ENCODE measurements at places on chromosomes 4 and X.

DNA sequence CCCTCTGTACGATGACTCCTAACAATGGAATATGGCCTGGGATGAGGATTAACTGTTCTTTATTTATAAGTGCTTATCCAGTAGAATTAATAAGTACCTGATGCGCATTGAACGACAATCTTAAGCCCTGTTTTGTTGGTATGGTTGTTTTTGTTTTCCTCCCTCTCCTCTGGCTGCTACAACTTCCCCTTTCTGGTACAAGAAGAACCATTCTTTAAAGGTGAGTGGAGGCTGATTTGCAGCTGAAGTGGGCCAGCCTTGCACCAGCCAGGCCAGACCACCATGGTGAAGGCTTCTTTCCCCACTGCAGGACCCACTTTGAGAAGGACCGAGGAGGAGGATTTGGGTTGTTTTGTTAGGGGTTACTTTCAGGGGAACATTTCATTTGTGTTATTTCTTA is 113.3 kb downstream of the PARM1 start:
- no peak for DNase-seq

DNA sequence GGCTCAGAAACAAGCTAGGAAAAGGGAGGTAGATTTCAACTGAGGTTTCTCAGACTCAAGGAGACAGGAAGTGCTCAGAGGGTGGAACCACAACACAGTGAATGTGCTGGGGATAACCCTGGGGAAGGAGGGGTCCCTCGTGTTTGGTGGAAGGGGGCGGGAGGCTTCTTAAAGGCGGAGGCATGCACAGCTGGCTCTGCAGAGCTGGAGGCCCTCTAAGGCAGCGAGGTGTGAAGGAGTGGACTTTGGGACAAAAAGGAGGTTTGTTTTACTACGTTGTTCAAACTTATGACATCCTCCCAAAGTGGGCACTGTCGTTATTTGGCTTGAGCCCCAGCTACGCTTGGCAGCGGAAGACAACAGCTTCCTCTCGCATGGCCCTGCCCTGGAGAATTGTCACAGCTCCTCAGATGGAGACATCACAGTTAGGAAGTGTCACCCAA is 21.7 kb upstream of the MTM1 start:
- DNase-seq, result no peak

DNA sequence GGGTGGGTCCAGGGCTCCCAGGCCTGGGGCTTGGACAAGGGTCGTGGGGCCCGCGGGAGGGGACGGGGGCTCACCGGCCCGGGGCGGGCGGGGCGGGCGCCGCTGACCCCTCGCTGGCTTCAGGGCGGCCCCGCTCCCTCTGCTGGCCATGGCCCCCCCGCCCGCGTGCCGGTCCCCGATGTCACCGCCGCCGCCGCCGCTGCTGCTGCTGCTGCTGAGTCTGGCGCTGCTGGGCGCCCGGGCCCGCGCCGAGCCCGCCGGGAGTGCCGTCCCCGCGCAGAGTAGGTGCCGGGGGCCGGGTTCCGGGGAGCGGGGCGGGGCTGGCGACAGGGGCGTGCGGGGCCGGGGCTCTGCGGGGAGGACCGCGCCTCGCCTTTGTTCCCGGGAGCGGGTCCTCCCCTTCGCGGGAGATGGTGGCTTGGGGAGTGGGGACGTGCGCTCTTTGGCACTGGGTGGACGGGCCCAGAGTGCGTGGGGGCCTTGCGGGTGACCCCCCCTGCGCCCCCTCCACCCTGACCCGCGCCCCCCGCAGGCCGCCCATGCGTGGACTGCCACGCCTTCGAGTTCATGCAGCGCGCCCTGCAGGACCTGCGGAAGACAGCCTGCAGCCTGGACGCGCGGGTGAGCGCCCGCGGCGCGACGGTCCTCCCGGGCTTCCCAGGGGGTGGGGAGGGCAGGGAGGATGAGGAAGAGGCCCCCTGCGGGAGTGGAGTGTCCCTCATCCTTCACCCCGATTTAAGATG is 16.8 kb upstream of the NAT8L start:
- DNase-seq, result no peak

DNA sequence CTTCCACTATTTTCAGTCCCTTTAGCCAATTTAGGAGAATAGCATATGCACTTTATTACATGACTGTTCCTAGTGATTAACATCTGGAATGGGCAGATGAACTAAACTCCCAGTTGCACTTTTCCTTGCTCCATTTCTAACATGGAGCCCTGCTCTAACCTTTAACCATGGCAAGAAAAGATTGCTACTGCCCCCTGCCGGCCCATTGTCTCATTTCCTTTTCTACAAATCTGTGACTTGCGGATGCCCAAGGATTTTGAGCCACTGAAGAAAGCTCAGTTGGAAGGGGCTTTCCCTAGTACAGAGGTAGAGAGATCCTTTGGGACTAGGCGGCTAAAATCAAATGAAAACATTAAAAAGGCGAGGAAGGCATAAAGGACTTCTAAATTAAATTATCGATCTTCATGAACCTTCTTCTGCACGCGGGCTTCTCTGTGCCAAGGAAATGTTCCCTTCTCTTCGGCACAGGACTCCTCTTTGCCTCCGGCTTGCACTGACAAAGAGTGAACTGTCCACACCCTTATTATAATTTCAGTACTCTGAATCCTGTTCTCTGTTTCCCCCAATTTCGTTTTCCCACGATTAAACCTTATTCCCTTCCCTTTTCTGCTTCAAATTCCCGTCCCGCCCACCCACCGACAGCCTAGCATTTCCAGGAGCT is 577 bp upstream of the GLRA2 start:
- DNase-seq, result no peak

DNA sequence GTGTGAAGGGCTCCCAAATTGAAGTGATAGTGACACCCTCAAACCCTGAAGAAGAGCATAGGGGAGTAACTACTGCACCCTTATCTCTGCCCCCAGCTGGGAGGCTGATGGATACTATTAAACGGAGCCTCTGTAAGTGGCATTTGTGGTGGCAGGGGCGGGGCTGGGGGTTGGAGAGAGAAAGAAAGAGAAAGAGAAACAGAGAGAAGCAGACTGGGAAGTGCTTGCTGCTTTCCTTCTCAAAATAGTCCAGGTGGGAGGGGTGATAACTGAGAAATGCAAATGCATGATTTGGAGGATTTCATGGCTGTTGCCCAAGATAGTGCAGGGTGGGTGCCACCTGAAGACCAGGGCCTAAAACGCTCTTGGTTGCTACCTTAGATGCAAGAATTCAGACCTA is 253.5 kb upstream of the GATB start:
- DNase-seq, result no peak

GRCh38 chr4:17623451-17624001 is 9.1 kb downstream of the MED28 start:
- peak; percentile 10 for DNase-seq

- DNase-seq, result no peak
Measured at GRCh38 chr4:53515076-53515475, 76.2 kb downstream of the LNX1 start.

DNA sequence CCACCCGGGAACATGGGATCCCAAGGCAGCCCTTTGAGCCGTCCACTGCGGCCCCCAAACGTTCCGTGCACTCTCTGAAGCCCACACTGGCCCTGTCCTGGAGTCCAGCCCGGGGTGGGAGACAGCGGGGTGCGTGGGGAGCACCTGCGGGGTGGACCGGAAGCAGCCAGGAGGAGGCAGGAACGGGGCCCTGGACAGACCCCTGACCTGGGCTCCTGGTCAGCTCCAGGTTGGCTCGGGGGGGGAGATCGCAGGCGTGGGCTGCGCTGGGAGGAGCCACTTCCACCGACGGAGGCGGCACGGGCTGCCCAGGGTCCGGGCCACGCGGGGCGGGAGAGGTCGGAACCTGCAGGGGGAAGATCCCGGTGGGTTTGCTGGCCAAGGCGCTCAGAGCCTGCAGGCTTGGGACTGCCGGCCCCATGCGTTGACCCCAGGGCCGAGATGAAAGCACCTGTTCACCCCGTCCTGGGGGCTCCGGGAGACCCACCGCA is 5.7 kb upstream of the PLCXD1 start:
- no peak for DNase-seq

GRCh38 chr4:17567271-17567670 is 9.7 kb upstream of the LAP3 start:
- DNase-seq, result no peak

DNA sequence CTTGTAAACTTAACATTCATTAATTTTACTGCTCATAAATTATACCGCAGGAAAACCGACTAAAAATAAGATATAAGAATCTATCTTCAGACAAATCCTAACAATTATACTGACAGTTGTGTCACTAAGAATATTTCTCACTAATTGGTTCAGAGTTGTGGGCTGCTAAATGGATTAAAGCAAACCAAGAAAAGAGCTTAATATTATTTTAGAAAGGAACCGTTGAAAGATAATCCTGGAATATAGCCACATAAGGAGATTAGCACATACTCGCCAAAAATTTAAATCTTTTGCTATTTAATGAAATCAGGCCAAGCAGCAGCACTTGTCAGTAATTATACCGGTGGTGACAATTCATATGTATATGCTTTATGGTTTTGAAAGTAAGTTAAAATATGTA is 132.8 kb downstream of the SLIT2 start:
- no peak for DNase-seq

- no peak for DNase-seq
Measured at GRCh38 chr4:3107691-3108121, 33.2 kb downstream of the HTT start.

DNA sequence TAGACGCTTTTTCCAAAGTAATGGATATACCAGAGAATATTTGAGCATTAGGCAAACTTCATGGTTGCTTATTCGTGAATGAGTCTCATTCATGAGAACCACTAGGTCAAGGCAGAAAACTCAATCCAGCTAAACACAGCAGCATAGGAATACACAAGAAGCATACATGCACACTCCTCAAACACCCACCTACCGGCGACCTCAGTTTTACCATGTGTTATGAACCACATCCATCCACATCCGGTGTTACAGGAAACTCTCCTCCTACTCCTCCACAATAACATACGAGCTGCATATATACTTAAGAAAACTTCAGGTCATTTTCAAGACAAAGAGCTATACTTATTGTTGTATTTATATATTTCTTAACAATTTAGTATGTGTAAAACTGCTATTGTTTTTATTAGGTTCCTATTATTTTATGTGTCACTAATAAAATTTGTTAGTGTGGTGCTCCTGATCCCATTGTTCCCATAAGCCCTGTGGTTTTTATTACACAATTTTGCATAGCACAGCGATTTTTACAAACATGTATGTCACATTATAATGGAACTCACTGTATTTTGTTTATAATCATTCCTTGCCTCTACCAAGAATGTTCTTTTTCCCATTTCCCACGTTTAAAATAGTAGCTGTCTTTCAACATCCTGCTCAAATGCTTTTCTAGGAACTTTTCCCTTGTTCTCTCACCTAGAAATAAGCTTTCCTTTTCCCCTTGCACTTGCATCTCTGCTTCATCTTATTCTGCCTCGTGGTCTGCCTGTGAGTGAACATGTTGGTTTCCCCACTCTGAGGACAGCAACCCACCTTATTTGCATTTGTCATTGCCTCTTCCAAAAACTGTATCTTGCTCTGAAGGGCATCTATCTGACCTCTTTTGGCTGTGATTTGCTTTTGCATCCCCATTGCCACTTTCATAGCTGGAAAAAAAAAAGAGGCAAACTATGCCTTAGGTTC is 48.3 kb downstream of the STBD1 start:
- no peak for DNase-seq

- DNase-seq, result no peak
Measured at GRCh38 chrX:78706071-78706470, 41.4 kb upstream of the LPAR4 start.

- DNase-seq, result peak; percentile 21
Measured at GRCh38 chrX:129665916-129666644, 11.3 kb upstream of the APLN start.

GRCh38 chr4:94338681-94339351 is 3.8 kb downstream of the HPGDS start:
- no peak for DNase-seq

- no peak for DNase-seq
Measured at GRCh38 chrX:74234818-74235217, 69.2 kb upstream of the ZCCHC13 start.

DNA sequence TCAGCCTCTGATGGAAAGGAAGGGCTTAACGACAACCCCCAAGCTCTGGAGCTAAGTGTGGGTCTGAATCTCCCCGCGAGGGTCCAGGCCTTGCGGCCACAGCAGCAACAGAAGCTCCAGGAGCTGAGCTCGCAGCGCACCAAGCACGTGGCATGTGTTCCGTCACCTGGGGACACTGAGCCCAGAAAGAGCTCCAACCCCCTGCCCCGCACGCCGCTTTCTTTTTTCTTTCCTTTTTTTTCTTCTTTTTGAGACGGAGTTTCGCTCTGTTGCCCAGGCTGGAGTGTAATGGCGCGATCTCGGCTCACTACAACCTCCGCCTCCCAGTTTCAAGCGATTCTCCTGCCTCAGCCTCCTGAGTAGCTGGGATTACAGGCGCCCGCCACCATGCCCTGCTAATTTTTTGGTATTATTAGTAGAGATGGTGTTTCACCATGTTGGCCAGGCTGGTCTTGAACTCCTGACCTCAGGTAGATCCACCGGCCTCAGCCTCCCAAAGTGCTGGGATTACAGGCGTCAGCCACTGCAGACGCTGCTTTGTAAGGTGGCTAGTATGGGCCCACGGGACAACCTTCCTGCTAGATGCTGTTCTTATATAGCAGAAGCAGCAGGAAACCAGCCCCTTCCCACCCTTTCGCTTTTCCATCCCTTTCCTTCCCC is 685 bp upstream of the TNIP2 start:
- no peak for DNase-seq

DNA sequence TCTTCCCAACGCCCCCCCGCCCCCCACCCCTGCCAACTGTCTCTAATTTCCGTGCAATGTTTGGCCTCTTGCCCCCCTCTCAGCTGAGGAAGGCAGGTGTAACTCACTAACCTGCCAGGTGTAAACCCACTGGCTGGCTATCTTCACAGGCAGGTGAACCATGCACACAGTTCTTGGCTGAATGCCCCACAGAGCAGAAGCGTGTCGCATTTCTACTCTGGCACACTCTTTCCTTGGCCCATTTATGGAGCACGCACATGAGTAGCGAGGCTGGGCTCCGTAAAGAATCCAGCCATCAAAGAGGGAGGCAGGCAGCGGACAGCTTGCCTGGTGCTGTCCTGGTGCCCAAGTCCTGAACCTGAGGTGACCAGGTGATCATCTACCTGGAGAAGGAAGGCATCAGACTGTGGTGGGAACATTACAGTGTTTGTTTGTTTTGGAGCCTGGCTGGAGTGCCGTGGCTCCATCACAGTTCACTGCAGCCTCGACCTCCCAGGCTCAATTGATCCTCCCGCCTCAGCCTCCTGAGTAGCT is 39.2 kb upstream of the CRMP1 start:
- no peak for DNase-seq

DNA sequence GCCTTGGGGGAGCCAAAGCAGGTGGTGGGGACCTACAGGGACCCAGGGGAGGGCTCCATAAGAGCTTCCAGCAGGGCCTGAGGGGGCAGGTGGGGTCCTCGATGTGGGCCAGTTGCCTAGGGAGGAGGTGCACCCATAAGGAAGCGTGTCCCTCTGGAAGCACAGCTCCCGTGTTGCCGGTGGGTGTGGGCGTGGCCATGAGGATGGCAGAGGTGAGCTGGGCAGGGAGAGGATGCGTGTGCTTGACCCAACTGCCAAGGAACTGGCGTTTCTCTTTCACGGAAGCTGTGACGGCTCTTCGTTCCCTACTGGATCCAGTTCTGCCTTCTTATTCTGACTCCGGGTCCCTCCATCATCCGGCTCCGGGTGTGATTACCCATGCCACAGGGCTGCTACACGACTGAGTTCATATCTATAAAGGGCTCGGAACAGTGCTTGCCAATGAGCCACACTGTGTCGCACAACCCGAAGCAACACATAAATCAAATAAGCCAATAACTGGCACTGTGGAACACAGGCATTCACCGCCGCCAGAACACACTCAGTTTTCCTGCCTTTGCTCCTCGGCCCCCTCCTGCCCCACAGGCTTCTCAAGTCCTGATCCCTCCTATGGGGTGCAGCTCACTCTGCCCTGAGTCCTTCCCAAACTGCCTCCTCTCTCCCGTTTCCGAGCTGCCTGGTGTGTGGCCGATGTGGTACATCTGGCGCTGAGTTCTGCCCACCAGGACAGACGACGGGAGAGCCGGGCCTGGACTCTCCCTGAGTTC is 35.5 kb downstream of the RNF212 start:
- DNase-seq, result no peak
